ENCODE measurements at places on chromosomes 1 and 21.

DNA sequence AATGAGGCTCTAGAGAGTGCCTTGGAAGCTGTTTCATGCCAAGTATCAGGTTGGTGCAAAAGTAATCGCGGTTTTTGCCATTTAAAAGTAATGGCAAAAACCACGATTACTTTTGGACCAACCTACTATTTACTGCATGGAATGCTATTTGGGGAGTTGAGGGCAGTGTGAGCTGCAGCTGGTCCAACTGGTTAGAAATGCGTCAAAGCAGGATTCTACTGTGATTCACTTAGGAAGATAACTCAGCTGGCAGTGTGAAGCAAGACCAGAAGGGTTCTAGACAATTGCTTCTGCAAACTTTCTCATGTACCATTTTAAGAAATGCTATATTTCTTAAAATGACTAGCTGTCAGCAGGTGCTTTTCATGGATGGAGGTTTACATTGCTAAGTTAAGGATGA lies 21.2 kb upstream of the PLA2G2C start:
- DNase-seq = no peak

GRCh38 chr1:157181790-157182189 lies 43.6 kb upstream of the ETV3 start:
- no peak for DNase-seq

DNA sequence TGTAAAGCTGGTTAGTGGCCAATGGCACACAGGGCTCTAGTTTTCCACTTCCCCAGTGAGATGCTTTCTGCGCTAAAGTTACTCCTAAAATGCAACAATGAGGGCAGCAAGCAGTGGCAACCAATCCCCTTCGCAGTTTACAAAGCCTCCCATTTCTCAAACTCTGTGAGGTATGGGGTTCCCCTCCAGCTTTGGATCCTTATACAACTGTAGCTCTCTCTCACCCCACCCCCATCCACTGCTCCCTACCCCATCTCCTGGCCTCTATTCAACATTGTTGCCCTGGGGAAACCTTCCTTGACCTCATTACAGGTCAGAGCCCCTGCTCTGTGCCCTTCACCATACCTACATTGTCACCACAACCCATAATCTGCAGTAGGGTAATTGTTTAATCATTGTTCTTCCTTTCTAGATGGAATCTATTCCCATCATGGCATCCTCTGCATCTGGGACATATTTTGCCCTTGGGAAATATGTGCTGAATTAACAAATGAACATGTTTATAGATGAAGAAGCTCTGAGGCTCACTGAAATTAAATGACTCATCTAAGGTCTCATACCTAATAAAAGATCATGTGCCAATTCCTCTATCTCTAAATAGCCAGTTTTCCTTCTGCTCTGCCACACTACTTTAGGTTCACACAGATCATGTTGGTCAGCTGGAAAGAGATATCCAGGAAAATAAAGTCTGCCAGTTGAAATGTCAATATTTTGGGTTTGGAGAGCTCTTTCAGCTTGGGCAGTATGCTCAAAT lies 12.6 kb downstream of the KIAA0040 start:
- no peak for DNase-seq

DNA sequence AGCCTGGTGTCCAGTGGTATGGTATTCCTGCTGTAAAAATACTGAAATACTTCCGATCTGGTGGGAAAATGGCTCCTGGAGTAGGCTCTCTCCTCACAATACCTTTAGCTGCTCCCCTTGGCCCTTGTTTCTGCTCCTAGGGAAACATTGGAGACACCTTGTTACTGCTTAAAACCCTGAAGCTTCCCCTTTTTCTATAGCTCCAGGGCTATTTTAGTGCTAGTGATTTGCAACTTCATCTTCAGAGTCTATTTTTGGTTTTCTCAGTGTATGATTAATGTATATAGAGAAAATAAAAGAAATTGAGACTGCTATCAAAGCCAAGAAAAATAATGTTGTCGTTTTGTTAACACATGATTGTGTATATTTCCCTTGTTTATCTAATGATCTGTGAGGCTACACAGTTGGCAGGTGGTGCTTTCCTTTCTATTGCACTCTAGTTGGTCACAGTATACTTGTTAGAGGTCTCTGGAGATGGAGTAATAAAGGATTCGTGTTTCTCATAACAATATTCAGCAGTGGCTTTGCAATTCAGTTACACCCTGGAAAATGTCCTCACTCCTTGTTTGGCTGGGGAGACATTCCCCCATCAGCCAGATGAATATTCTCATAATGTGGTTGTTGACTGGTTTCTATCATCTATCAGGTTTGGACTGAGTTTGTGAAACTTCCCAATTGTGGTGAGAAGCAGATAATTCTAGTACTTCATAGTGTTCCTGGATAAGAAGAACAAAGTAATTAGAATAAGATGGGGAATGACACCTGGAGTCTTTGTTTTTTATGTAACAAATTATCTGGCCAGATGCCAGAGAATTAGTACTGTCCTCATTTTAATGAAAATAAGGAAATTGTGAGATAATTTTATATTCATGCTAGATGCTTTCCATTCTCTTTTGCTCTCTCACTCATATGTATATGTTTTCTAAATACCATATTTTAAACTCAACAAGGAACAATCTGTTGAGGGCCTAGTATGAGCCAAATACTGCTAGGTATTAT lies 44.8 kb upstream of the CACYBP start:
- DNase-seq = no peak

- no peak for DNase-seq
These were observed 107.1 kb downstream of the NIBAN1 start for GRCh38 chr1:184866991-184867788.

GRCh38 chr1:6005276-6005917 lies 13.2 kb upstream of the NPHP4 start:
- DNase-seq = no peak

DNA sequence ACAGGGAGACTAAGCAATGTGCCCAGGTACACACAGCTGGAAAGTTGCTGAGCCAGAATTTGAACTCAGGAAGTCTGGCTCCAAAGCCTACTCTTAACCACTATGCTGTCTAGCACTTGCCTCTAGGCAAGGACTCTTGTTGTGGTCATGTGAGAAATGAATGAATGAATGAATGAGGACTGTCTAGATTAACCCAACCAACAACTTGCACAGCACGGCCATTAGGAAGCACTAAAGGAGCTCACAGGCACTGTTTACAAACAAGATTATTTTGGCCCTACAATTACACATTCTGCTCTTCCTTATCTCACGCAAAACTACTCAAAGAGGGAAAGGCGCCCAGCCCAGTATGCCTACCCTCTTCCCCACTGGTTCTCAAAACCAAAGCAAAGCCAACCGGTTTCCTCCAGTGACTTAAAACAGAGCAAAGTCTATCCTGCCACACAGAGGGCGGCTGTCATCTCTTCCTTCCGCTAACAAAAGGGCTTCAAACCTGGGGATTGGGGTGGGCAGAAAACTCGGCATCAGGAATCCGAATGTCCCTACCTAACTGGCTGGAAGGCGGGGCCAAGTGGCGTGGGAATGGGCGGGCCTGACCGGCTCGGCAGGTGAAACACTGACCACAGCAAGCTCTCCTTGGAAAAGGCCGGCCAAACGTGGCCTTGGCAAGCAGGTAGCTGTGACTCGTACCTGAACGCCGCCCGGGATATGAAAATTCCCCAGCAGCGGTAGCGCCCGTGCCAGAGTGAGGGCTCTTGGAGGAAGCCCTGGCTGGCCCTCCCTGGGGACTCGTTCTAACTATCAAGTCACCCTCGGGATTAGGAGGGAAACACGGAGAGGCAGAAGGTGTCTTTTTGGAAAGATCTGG lies 948 bp downstream of the STK40 start:
- DNase-seq = no peak

DNA sequence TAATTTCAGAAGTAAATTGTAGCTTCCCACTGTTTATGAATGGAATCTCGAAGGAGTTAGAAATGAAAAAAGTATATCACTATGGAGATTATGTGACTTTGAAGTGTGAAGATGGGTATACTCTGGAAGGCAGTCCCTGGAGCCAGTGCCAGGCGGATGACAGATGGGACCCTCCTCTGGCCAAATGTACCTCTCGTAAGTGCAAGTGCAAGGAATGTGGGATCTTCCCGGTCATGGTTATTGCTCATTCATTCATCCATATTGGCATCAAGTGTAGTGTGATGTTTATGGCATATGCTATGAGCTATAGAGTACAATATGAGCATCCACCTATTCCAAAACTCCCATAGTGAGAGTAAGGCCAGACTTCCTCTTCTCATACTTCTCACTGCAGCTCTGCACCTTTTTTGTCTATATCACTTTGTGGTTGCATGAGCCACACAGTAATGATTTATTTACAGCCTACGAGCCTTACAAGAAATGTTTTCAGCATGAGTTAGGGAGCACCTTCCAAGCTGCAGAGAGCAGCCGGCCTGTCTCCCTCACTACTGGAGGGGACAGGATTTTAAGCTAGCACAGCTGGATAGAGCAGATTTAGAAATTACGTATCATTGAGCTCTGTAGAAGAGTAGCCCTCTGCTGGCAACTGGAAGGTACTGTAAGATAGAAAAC lies 24.9 kb upstream of the CR1L start:
- no peak for DNase-seq

GRCh38 chr1:28126783-28127490 lies 38.5 kb upstream of the EYA3 start:
- DNase-seq = no peak

DNA sequence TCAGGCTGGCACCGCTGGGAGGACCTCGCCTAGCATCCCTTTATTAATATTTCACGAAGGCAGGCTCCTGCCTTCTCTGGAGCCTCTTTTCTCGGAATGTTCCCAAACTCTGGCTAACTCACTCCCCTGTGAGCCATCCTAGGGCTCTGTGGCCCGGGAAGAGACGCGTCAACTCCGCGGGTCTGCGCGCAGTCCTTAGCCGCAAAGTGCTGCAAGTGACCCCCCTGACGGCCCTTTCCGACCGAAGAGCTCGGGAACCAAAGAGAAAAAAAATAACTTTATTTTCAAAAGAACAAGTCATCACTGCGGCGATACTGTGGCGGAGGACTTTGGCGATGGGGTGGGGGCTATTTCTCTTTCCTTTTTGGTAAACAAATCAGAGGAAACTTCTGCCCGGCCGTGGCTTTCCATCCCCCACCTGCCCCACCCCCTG lies 14.6 kb downstream of the NR5A2 start:
- no peak for DNase-seq

GRCh38 chr1:153728305-153729066 lies 636 bp downstream of the INTS3 start:
- DNase-seq = peak; percentile 9

GRCh38 chr1:20123722-20124455 lies 4.6 kb upstream of the PLA2G2D start:
- no peak for DNase-seq

DNA sequence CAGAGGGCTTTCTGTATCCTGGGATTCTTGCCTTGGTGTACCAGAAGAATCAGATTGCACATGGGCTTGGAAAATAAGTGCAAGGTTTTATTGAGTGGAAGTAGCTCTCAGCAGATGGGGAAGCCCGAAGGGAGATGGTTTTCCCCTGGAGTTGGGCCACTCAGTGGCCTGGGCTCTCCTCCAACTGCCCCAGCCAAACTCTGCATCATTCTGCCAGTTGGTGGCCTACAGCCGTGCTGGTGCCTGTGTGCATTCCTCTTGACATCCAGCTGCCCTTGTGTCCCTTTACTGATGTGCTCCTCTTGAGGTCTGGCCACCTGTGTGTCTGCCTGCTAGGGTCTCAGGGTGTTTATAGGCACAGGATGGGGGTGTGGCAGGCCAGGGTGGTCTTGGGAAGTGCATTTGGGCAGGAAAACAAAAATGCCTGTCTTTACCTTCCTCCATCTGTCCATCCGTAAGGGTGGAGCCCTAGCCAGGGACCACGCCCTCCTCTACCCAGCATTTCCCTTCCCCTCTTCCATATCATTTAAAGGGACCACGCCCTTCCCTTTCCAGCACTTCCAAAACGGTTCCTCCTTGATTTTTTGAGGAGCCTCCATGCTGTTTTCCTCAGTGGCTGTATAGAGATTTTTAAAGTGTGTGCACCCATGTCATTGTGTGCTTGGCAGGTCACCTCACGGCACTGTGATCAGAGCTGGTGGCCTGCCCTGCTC lies 18.9 kb downstream of the SNAP47 start:
- DNase-seq = no peak

DNA sequence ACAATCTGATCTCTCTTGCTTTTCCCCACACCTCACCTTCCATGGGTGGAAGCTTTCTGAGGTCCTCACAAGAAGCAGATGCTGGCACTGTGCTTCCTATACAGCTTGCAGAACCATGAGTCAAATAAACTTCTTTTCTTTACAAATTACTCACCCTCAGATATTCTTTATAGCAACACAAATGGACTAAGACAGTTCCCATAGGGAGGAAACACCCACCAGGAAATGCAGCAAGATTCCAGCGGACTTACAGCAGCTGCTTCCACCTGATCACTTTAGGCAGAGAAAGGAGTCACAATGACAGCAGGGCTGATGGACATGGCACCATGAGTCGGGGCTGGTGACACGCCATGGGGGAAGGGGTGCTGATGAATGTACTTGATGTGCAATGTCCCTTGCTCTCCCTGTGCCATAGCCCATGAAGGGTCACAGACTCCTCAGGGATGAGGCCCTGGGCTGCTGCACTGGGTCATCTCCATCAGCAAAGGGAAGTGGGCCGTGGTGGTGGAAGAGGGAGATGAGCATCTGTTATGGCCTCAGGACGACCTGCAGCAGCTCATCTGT lies 53.9 kb downstream of the PRSS38 start:
- no peak for DNase-seq

DNA sequence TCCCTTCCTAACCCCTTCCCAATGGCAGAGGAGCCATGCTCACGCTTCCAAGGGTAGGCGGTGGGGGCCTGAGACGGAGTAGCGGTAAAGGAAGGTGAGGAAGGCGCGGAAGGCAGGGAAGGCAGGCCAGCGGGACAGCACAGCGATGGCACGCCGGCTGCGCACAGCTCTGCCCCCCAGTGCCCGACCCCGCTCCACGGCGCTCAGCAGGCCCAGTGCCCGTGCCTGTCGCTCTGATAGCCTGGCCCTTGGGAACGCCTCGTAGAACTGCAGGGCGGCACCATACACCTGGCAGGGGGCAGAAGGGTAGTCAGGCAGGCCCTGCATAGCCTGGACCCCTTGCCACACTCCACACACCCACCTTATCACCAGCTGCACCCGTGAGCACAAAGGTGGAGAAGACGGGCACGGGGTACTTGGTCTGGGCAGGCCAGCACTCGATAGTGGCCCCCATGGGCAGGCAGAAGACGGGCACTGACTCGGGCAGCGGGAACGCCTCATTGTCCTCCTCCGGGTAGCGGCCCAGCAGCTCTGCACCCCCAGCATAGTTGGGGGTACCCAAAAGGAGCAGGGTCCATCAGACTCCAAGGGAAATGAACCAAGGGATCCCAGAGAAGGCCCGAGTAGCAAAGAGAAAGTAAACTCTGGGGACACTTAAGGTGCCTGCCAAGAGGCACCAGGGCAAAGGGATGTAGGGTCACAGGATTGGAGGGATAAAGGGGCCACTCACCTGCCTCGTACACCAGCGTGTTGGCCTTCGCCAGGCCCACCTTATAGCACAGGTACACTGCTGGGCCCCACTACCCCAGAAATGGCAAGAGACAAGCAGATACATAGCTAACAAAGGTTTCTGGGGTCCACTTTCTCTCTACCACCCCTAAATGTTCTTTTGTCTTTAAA lies 4.4 kb downstream of the DENND4B start:
- no peak for DNase-seq

- no peak for DNase-seq
These were observed 523.2 kb upstream of the B3GALT2 start for GRCh38 chr1:193709607-193710006.

GRCh38 chr1:29467989-29468900 lies 231.9 kb downstream of the PTPRU start:
- no peak for DNase-seq

Measured in stimulated activated CD8-positive, alpha-beta memory T cell treated with anti-CD3 and anti-CD28 coated beads, Interleukin-4, amount 100 ng/mL, for 1 hour (primary cell).